Globus pallidus (tissue), 1 donor: ENCODE measurements at places on chromosomes 7 and 10.

DNA sequence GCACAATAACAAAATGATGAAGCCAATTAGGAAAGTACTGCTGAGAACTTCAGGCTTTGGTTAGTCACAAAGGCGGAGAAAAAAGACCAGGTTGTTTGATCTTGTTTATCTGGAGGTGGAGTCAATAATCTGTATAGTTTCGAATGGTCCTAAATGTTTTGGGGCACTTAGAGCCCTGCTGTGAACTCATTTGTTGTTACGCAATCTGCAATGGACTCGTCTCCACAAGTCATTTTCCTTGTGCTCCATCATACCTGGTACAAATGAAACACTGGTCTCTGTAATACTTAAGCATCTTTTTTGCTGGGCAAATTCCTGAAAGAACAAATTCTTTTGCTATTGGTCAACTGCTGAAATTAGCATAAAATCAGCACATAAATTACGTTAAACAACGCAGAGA, 430.5 kb downstream of the GATA3 start:
- DNase-seq: no peak

GRCh38 chr7:39306016-39306570, 260.1 kb upstream of the YAE1 start:
- no peak for DNase-seq

DNA sequence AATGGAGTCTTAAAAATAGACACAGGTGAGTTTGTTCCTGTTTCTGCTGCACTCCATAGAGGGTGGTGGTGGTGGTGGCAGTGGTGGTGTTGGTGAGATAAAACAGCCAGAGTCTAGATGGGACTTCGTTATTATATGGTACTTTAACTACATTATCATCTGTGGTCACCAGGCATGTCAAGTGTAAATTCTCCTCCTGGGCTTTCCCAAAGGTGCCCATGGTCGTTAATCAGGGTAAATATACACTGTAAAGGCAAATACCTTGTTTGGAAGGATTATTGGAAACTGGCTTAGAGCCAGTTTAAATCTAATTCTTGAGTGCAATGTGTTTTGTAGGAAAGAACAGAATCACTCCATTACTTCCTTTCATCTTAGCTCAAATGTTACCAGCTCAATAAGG, 21.5 kb upstream of the COMMD3 start:
- no peak for DNase-seq

- DNase-seq: no peak
These were observed 298.2 kb downstream of the CCSER2 start for GRCh38 chr10:84626397-84627087.

- peak; percentile 65 for DNase-seq
These were observed 48.4 kb downstream of the TES start for GRCh38 chr7:116258734-116259133.

DNA sequence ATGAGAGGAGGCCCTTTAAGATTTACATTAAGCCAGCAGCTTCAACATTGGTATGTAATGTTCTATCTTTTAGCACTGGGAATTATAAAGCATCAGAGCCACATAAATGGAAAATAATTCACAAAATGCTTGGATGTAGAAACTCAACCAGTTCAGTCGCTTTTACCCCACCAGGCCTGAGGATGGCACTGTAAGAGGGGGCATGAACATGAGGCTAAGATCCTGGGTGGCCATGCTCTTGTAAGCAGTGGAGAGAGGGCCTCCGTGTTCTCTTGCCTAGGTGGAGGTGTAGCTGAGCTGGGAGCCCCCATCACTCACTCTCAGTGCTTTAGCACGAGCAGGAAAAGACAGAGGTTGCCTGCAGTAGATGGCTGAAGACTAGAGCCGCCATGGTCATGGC, 238.8 kb downstream of the FANK1 start:
- no peak for DNase-seq

DNA sequence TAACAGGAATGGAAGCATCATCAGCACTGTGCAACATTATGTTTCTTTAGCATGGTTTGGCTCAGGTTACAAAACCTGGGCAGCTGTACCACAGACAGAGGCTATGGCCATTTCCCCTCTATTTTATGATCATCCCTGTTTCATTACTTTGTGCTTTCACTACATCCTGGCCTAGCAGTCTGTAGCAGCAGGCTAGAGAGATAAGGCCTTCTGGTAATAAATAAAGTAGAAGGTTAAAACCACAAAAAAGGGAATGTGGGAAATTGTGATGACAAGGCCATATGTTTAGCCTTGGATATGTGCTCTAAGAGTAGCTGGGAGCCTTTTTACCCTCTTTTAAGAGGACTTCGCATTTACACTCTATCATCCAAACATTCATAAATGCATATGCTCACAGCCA, 266.2 kb upstream of the PHF14 start:
- DNase-seq: no peak

GRCh38 chr7:50068850-50069551, 24.0 kb downstream of the ZPBP start:
- peak; percentile 26 for DNase-seq

DNA sequence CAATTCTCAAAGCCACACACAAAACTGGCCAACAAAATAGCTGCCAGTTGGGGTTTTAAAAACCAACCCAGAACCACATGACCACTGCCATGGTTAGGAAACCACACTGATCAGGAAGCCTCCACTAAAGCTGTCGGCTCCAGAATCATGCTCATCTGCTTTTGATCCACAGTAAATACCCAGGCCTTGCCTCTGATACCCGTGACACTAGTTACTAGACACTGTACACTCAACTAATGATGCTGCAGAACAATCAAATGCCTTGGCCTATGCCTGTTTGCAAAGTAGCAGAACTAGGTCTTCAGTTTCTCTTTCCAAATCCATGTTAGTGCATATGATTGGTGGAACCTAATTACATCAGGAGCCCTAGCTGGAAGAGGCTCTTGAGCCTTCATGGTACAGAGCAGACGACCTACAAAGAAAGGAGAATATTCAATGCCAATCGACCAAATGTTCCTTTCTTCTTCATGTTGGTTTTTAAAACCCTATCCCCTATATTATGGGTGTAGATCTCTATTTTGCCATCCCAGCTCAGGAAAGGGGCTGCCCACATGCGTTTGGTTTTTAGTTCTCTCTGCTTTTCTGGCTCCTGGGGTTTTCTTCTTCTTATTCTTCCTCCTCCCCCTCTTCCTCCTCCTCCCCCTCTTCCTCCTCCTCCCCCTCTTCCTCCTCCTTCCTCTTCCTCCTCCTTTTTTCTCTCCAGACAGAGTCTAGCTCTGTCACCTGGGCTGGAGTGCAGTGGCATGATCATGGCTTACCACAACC, 76.6 kb downstream of the CNNM2 start:
- DNase-seq: no peak

- DNase-seq: peak; percentile 19
These were observed 74.7 kb downstream of the ABCA13 start for GRCh38 chr7:48245751-48246472.

GRCh38 chr10:29612657-29613056, 22.1 kb downstream of the SVIL start:
- no peak for DNase-seq

GRCh38 chr10:127043301-127043700, 138.1 kb downstream of the DOCK1 start:
- no peak for DNase-seq

- DNase-seq: no peak
These were observed 110.4 kb downstream of the RAMP3 start for GRCh38 chr7:45268013-45268412.

- no peak for DNase-seq
These were observed 15.6 kb upstream of the LRRC17 start for GRCh38 chr7:102897211-102897631.

DNA sequence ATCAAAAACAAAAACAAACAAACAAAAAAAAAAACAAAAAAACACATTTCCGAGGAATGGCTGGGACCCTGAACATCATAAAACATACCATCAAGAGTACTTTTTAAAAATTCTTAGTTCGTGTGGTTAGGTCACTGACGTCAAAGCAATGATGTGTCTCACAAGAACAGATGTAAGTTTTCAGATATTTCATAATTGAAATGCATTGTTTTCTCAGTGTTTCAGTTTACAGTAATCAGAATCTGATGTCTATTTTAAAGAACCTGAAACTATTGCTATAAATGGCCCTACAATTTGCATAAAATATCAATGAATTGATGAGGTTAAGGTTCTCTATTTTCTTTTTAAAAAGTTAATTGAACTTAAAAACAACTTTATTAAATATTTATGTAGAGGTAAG, 103.7 kb upstream of the HGF start:
- no peak for DNase-seq

- DNase-seq: no peak
These were observed 8.0 kb upstream of the TNRC18 start for GRCh38 chr7:5431560-5432015.

- no peak for DNase-seq
These were observed 26.2 kb upstream of the INPP5A start for GRCh38 chr10:132511121-132512051.
